Activated CD4-positive, alpha-beta T cell treated with anti-CD3 and anti-CD28 coated beads, Interleukin-2, amount 10 ng/mL, durations not matched to agents 7 days and 5 days (primary cell): ENCODE measurements at places on chromosomes 4 and X.

GRCh38 chr4:123740236-123740635, 343.6 kb downstream of the SPRY1 start:
- no peak for DNase-seq

DNA sequence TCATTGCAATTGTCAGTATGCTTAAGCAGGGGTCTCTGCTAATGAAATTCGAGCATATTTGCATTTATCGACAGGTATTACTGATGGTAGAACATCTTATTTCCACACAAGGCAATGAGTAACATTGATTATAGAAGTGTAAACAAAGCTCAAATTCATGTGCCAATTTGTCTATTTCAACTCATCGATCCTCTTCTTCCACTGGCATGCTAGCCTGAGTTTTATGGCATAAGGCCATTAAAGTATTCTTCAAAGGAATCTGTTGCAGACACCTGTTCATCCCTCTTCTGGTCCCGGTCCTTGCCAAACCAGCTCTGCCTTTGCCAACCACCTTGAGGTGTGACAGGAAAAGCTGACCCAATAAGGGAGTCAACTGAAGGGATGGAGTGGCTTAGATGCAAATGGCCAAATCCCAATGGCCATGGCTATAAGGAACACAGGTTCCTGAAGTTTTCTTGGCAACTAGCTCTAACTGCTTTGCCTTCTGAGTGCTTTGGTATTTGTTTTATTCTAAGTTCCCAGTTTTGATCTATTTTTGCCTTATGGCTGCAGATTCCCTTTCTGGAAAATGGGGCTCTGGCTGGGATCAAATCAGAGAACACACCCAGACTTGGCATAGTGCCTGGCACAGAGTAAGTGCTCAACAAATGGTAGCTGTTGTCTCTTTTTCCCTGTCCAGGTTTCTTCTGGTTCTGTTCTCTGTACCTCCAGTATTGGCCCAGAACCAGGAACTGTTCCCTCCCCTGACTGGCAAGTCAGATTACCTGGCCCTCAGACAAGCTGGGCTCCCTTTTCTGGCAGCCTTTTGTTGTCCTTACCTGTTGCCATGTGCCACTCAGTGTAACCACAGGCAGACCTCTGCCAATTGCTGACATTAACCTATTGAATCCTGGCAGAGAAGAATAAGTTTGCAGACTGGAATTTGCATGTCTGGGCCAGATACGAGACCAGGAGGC, 63.1 kb downstream of the RTL9 start:
- no peak for DNase-seq

DNA sequence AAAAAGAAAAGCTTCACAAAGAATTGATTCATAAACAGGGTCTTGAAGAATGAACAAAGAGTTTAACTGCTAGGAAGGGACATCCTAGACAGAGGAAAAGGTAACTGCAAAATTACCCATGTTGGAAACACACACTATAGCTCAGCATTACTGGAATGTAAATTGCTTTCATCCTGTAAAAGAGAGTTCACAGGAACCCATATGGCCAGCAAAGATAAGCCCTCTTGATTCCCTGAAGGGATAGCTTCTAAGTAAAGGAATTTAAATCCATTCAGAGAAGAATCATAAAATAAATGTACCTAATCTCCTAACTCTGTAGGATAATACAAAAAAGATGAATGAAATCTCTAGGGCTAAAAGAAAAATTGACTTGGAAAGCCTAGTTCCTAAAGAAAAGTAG, 107.1 kb upstream of the INTU start:
- DNase-seq, result no peak

GRCh38 chr4:183838987-183839712, 66.0 kb upstream of the STOX2 start:
- DNase-seq, result no peak

- no peak for DNase-seq
Observed at GRCh38 chr4:135032670-135033069, 831.1 kb upstream of the PABPC4L start.

- no peak for DNase-seq
Observed at GRCh38 chrX:93932471-93933220, 258.6 kb downstream of the FAM133A start.

GRCh38 chr4:145665773-145666172, 14.2 kb upstream of the C4orf51 start:
- DNase-seq, result no peak

DNA sequence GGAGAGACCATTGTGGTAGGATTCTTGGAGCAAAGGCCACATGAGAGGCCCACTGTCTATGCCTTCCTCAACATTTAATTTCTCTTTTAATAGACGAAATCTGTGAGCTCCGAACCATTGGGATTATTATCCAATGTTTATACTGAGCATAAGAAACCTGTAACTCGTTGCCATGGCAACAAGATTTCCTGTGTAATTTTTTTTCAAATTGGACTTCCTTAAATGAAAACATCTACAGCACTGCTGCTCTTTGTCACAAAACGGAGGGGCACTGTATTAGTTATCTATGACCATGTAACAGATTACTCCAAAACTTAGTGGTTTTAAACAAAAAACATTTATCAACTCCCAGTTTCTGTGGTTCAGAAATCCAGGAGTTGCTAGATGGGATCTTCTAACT, 38.7 kb downstream of the PPP1R2C start:
- no peak for DNase-seq

DNA sequence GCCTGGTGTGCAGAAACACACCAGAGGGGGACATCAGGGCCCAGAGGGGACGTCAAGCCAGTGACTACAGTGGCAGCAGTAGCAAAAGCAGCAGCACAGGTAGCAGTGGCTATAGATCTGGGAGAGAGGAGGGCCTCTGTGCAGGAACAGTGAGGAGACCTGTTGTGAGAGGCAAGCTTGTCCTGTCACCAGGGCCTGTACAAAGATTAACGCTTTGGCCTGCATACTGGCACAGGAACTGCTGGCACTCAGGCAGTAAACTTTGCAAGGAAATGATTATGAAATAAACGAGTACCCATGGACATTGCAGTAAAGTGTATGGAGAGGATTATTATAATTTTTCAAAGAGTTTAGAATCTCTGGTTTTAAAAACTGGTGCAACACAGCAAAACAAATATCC, 5.5 kb upstream of the PHF8 start:
- DNase-seq, result no peak

GRCh38 chrX:45505214-45505613, 304.5 kb upstream of the DIPK2B start:
- DNase-seq, result no peak

DNA sequence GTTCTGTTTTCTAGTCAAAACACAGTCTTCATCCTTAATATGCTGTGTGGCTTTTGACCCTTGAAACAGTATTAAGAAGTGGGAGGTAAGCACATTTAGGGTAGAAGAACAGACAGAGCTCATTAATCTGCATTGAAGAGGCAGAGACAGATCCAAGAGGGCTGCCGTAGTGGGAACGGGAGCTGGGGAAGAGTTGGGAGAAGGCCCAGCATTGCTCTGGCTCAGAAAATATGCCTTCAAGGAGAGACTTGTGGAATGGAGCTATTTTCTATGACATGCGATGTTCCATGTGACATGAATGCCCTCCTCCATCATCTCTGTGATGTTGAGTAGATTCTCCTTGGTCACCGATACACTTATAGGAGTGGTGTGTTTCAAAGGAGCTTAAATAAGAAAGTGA, 273.3 kb upstream of the BOD1L1 start:
- no peak for DNase-seq

GRCh38 chr4:2394528-2394927, 23.9 kb downstream of the ZFYVE28 start:
- DNase-seq, result no peak

DNA sequence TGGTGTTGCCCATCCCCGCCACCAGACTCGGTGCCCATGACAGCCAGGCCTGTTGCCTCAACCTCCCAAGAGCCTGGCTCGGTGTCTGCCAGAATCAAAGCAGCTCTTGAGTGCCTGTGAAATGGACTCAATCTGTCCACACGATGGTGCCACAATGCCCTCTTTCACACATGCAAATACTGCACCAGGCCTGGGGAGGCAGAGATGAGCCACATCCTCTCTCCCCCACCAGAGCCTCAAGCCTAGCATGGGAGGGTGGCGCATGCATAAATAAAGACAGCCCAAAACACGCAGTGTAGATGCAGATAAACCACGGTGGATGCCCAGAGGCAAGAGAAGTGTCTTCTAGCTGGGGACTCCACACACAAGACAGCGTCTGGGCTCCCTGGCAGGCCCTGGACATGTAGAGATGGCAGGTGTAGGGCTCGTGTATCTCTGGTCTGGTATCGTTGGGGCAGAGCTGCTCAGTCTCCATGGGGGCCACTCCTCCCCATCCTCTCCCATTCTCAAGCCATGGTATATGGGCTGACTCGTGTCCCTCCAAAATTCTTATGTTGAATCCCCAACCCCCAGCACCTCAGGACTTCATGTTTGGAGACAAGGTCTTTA, 65.6 kb downstream of the JAKMIP1 start:
- peak; percentile 64 for DNase-seq

DNA sequence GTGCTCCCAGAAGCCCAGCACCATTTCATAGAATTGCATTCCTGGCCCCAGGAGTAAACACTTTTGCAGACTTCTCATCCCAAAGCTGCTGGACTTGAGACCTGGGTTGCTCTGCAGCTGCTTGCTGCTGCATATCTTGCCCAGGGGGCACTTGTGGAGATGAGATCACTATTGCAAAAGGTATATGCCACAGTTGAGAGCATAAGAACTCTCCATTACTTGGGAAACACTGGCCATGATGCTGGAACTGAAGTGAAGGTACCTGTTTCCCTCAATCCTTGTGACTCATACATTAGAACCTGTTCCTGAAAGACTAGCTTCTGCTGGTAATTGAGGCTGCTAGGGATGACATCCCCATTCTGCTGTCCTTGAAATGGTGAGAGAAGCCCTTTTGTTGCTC, 43.1 kb upstream of the WDR1 start:
- DNase-seq, result no peak

DNA sequence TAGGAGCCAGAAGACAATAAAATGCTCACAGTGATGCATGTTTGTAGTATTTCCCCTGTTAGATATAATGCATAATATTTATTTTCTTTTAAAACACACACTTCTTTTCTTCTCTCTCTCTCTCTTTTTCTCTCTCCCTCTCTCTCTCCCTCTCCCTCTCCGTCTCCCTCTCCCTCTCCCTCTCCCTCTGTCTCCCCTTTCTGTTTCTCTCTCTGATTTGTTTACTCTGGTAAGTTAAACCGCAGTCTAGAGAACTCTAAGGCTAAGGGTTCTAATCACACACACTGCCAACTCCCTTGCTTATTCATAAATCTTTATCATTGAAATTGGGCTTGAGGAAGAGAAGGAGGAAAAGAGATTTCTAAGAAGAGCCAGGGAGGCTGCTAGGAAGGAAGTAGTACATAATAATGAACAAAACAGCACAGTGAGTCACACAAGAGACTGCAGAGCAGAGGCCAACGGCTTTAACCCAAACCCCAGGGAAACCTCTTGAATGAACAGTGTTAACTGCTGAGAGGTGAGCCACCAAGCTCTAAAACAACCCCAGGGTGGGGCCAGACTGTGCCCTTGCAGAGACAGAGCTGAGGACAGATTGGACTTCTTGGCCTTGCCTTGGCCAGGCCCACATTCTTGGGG, 9.1 kb upstream of the PHOX2B start:
- no peak for DNase-seq

GRCh38 chr4:111405989-111406388, 739.3 kb upstream of the FAM241A start:
- no peak for DNase-seq

GRCh38 chr4:169205075-169205743, 65.5 kb downstream of the SH3RF1 start:
- DNase-seq, result no peak

GRCh38 chr4:113433536-113434246, 327.8 kb downstream of the CAMK2D start:
- DNase-seq, result no peak

DNA sequence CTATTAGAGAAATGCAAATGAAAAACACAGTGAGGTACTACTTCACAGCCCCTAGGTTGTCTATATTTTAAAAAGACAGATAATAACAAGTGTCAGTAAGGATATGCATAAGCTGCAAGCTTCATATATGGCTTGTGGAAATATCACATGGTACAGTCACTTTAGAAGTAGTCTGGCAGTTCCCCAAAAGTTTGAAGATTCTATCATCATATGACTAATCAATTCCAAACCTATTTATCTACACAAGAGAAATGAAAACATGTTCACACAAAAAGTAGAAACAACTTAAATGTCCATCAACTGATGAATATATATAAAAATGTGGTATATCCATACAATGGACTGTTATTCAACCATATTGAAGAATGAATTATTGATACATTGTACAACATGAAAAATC, 185.8 kb upstream of the STK26 start:
- no peak for DNase-seq
